ENCODE measurements at places on chromosomes 13 and 19.

DNA sequence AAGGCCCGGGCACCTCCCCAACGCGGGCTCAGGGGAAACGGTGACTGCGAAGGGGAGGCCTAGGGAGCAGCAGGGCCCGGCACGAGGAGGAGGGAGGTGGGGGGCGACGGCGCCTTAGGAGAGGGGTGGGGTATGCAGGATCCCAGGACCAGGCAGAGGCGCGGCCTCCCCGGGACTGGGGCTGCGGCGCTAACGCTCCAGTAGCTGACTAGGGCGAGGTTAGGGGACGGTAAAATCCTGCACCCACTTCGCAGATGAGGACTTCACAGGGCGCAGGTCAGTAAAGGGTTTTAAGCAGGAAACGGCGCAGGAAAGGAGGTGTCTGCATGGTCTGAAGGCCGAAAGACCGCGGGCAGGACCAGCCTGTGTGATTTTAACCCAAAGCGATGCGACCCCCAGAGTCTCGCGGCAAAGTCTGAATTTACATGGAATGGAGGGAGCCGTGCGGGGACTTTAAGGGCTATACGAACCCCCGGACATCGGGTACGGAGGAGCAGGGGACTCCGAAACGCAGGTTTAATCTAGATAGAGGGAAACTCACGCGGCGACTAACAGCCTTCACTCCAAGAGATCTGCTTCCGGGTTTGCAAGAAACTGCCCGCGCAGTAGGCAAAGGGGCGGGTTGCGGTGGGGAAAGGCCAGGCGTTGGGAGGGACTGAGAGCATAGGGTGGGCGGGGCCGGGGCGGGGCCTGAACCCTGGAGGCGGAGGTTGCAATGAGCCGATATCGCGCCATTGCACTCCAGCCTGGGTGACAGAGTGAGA is at the start of gene ZNF665:
Gene ZNF665, minus strand, starts transcription at position 588 of the 764 bp plus-strand sequence. CDS start 10,460 bp downstream, outside the sequence.
- peak; percentile 74 for DNase-seq
- peak within 1 kb of the TSS; percentile 53 for H3K4me3 ChIP-seq
- H3K27ac ChIP-seq: no peak within 1 kb of the TSS

DNA sequence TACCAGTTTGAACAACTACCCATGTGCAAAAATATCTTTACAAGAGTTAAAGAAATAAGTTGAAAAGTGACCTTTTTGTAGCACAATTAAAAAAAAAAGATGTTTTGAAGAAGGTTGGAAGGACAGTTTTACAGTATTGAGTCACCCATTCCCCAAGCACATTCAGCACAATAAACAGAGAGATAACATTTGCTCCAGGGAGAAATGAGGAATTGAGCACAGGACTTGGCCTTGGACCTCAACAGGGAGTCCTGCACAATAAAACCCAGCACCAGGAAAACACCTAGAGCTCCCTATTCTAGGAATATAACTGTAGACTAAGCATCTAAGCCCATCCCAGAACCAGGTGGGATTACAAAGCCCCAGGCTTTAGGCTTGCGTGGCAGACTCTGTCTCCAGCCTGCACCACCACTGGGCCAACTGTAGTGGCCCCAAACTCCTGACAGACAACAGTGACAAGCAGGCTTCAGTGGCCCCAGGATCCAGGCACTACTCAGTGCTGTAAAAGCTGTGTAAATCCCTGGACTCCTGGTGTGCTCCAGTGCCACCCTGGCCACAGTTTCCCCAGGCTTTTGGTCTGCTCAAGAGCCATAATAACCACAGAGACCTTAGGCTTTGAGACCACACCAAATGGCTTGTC is 857.2 kb downstream of the SLITRK1 start:
- no peaks in the 10 kb centered on the region for H3K4me1 ChIP-seq
- no peak for DNase-seq
- no peaks in the 10 kb centered on the region for H3K36me3 ChIP-seq

- no peak for DNase-seq
- no peak overlapping the region for H3K27ac ChIP-seq
- H3K36me3 ChIP-seq: no peaks in the 10 kb centered on the region
- H3K4me1 ChIP-seq: no peaks in the 10 kb centered on the region
Observed at GRCh38 chr13:67076378-67076777, 153.8 kb downstream of the PCDH9 start.

- H3K27me3 ChIP-seq: no peaks in the 10 kb centered on the region
- no peak overlapping the region for H3K27ac ChIP-seq
- peaks cover 3% of the 10 kb centered on the region for H3K4me1 ChIP-seq
- H3K36me3 ChIP-seq: no peaks in the 10 kb centered on the region
- no peak overlapping the region for H3K4me3 ChIP-seq
Observed at GRCh38 chr19:1076951-1077350, 10.0 kb downstream of the ARHGAP45 start.

GRCh38 chr19:18859676-18860301 is 28.0 kb downstream of the UPF1 start:
- DNase-seq: peak; percentile 52
- peaks cover 96% of the 10 kb centered on the region for H3K36me3 ChIP-seq
- H3K27me3 ChIP-seq: no peaks in the 10 kb centered on the region
- peaks cover 5% of the 10 kb centered on the region for H3K4me1 ChIP-seq
- H3K27ac ChIP-seq: no peak overlapping the region

DNA sequence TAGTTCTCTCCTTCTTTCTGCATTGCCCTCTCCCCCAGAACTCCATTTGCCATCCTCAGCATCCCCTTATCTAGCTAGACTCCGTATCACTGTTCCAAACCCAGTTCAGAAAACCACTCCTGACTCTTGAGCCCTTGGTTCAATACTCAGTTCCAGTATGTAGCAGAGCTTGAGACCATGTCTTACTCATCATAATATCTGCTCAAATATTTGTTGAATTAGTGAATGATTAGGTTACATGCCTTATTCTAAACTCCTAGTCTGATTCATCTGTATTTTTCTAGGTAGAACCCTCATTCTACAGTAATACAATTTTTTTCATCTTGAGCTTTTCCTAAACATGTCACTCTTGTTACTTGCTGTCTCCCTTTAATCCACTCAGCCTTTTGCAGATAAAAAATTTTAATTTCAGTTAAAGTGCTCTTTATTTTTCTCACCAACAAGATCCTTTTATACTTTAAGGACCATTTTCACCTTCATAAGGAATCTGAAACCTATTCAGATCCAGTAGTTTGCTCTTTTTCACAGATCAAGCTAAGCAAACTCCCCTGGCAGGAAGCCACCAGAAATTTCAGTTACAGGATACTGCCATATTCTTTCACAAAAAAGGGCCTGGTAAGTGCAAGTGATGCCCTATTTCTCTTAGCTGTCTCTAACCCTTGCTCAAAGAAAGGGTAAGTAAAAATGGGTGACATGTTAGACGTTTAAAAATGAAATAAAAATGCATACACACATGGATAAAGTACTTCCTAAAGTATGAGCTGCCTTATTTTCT is 23.1 kb upstream of the INTS6 start:
- H3K36me3 ChIP-seq: no peaks in the 10 kb centered on the region
- H3K4me3 ChIP-seq: no peak overlapping the region
- no peaks in the 10 kb centered on the region for H3K27me3 ChIP-seq
- no peak overlapping the region for H3K27ac ChIP-seq
- no peak for DNase-seq

DNA sequence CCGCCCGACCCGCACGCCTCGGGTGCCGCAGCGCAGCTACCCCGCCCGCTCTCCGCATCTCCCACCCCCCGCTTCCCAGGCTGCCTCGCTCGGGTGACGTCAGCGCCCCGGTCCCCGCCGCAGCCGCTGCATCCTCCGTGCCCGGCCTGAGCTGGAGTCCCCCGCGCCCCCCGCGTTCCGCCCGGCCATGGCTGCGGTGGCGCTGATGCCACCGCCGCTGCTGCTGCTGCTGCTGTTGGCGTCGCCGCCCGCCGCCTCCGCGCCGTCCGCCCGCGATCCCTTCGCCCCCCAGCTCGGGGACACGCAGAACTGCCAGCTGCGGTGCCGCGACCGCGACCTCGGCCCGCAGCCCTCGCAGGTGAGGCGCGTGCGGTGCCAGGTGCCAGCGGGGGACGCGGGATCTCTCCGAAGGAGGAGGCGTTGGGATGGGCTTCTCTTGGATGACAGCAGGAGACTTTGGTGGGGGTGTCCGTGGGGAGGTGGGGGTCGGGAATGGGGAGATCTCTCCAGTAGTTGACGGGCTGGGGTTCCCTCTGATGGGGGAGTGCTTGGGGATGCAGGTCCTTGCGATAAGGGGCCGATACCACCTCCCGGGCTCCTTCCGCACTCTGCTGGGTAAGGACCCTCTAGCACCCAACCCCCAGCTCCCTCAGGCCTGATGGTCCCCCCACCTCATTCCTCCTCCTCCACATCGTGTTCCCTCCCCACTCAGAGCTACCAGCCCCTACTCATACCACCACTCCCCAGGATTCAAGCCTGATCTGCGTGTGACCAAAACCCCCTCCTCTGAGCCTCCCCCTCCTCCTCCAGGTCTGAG is at the start of gene TMEM59L:
Gene TMEM59L, plus strand, starts transcription at position 99 of the 817 bp plus-strand sequence. Its CDS starts 89 bp downstream, at position 188.
- no peak within 1 kb of the TSS for H3K27ac ChIP-seq
- peaks cover 70% of the 10 kb centered on the region for H3K27me3 ChIP-seq
- peak within 1 kb of the TSS; percentile 17 for H3K4me3 ChIP-seq

GRCh38 chr13:57629821-57630235 is 1.7 kb upstream of the PCDH17 start:
- H3K36me3 ChIP-seq: no peaks in the 10 kb centered on the region
- H3K27me3 ChIP-seq: peaks cover 78% of the 10 kb centered on the region
- DNase-seq: peak; percentile 45

GRCh38 chr19:47134545-47134944 is 3.9 kb downstream of the SAE1 start:
- DNase-seq: no peak
- no peak overlapping the region for H3K27ac ChIP-seq
- H3K4me1 ChIP-seq: peaks cover 10% of the 10 kb centered on the region
- no peaks in the 10 kb centered on the region for H3K27me3 ChIP-seq
- no peak overlapping the region for H3K4me3 ChIP-seq

DNA sequence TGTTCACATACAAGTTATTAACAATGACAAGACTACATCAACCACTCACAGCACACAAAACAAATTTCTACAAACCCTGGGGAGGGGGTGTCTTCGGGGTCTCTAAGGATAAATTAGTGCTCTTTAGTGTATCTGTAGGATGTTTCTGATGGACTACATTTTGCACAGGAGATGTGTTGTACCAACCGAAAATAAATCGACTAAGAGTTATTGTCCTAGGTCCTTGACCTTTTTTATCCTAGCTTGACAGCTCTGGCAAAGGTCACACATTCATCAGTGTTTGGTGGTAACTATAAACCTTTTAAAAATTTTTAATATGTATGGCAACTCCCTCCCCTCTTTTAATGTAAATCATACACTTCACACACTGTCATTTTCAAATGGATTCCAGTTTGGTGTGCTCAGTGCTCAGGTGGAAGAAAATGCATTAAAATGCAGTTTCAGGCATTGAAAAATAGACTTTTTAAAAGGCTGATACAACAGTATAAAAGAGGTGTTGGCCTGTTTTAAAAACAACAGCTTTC is 7.7 kb downstream of the ZIC5 start:
- DNase-seq: no peak
- peaks cover 98% of the 10 kb centered on the region for H3K27me3 ChIP-seq
- no peaks in the 10 kb centered on the region for H3K36me3 ChIP-seq
- no peak overlapping the region for H3K4me3 ChIP-seq

DNA sequence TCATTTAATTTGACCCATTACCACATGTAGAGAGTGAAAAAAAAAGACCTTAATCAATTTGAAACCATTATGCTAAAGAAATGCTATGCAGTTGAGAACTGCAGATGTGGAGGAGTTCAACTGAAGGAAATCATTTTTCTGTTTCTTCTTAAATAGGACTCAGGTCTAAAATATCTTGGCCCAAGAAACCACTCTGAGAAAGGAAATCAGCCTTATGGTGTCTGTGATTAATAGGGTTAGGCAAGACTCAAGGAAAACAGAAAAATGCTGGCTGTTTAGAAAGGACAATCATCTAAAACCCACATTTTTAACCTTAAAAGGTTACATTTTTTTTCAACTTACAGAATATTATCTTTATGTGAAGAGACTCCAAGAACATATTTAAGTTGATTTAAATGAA is 1.9 kb upstream of the SLITRK1 start:
- H3K4me3 ChIP-seq: no peak overlapping the region
- DNase-seq: no peak
- H3K27me3 ChIP-seq: peaks cover 39% of the 10 kb centered on the region
- no peaks in the 10 kb centered on the region for H3K36me3 ChIP-seq

DNA sequence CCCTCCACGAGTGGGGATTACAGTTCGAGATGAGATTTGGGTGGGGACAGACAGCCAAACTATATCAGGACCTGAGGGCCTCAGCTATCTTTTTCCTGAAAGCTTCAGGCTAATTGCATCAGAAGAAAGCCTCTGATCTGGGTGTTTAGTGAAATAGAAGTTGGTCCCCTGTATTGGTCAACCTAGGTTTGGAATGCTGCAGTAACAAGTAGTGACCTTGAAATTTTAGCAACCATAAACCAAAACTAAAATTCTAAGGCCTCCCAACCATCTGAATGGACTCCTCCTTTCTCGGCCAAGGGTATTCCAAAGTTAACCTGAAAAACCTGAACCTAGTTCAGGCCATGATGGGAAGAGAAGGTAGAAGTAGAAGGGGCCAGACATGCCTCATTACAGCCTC is 34.9 kb upstream of the OR10H1 start:
- no peaks in the 10 kb centered on the region for H3K27me3 ChIP-seq
- H3K4me1 ChIP-seq: no peaks in the 10 kb centered on the region
- DNase-seq: no peak
- H3K4me3 ChIP-seq: no peak overlapping the region
